Activated T-helper 1 cell treated with anti-CD3 and anti-CD28 coated beads, Interleukin-12 subunit alpha, Interleukin-12 subunit beta, Interleukin-2, Interleukin-4 antibody, amounts not matched to agents 30 ng/mL and 10 ng/mL and 1 ng/mL, durations not matched to agents 14 hours and 24 hours and 36 hours (primary cell): ENCODE measurements at places on chromosomes 12 and 14.

GRCh38 chr12:74897425-74898211, 312.0 kb downstream of the KCNC2 start:
- DNase-seq = no peak

- DNase-seq = no peak
Observed at GRCh38 chr14:70882776-70883492, 24.3 kb upstream of the PCNX1 start.

GRCh38 chr14:54809767-54810166, 92.9 kb downstream of the GCH1 start:
- no peak for DNase-seq

DNA sequence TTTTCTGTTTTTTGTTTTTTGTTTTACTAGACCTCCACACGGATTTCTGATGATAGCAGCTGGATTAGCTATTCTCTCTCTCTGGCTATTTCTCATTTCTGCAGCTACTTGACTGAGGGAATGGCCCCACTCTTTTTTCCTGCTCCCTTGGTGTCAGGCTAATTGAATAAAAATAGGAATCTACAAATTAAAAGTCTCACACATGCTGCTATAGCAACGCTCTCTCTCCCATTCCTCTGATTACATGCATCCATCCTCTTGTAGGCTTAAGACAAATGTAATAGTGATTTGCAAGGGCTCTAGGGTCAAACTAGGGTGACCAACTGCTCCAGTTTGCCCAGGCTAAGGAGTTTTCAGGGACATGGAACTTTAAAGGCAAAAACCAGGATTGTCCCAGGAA, 221.8 kb downstream of the PHLDA1 start:
- no peak for DNase-seq

GRCh38 chr12:91722072-91722471, 423.6 kb downstream of the BTG1 start:
- no peak for DNase-seq

- no peak for DNase-seq
Observed at GRCh38 chr12:94930216-94930654, 73.3 kb downstream of the NDUFA12 start.

- DNase-seq = no peak
Observed at GRCh38 chr14:50265029-50265428, 33.7 kb upstream of the SOS2 start.

GRCh38 chr12:88665071-88665470, 84.8 kb upstream of the KITLG start:
- no peak for DNase-seq

- no peak for DNase-seq
Observed at GRCh38 chr12:124563401-124563800, 4.0 kb downstream of the NCOR2 start.
